ENCODE measurements at places on chromosomes 3 and 15.

- no peak for DNase-seq
Observed at GRCh38 chr3:117047951-117048705, 338.5 kb downstream of the TUSC7 start.

- DNase-seq, result no peak
Observed at GRCh38 chr15:53412542-53412941, 346.9 kb downstream of the WDR72 start.

DNA sequence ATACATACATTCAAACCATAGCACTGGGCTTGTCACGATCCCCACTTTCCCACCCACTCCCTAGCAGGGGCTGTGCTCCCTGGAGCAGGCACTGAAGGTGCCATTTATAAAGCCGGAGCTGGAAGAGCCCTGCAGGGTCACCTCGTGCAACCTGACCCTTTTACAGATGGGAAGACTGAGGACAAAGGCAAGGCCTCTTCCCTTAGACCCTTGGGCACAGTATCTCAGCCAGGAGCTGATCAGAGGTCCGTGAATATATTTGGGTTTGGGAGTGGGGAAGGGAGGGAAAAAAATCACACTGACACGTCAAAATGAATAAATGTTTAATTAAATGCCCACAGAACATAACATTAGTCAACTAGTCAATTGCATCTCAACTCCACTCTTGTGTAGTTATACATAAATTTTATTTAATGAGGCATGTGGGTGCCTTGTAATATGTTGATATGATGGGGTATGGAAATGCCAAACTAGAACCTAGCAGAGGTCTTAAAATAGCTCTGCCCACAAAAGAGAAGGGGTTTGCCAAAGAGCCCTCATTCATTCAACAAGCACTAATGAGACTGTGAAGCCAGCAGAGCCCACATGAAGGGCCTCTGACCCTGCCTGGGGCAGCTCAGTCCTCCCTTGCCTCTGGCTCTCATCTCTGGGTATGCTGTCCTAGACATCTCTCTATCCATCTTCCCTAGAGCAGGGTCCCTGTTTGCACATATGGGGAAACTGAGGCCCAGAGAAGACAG is 119.4 kb downstream of the NUP210 start:
- no peak for DNase-seq

GRCh38 chr3:116749388-116749787 is 39.8 kb downstream of the TUSC7 start:
- no peak for DNase-seq

- peak; percentile 86 for DNase-seq
Observed at GRCh38 chr3:89955156-89955555, 847.7 kb downstream of the EPHA3 start.

DNA sequence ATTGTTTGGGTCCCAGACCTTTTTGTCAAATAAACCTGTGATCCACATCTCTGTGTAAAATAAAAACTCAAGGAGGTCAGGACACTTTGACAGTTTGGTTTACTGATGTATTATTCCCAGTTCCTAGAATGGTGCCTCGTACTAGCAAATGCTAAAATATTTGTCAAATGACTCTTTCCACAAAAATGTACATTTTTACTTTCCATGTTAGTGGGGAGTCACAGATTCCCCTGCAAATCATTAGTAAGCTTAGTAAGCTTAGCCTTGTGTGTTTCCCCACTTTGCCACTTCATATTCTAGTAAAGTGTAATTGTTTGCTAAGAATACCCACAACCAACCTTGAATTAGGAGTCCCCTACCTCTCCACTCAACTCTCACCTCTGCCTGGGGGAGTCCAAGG is 2.4 kb upstream of the MAGI1 start:
- DNase-seq, result peak; percentile 59

- no peak for DNase-seq
Observed at GRCh38 chr3:4821338-4821737, 157.9 kb upstream of the BHLHE40 start.

DNA sequence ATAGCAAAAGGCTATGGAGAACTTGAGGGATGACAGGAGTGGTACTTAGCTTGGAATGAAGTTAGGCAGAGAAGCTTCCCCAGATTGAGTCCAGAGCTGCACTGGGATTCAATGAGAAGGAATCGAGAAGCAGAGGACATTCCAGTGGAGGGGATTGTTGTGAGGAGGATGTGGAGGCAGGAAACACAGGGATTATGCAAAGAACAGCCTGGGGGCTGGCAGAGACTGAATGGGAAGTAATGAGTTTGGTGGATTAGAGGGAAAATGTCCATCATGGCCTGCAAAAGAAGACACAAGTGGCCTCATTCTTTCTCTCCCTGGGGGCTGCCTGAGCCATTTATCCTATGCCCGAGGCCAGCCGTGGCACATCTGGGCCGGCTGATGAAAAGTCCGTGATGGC is 20.5 kb upstream of the SCN10A start:
- no peak for DNase-seq

DNA sequence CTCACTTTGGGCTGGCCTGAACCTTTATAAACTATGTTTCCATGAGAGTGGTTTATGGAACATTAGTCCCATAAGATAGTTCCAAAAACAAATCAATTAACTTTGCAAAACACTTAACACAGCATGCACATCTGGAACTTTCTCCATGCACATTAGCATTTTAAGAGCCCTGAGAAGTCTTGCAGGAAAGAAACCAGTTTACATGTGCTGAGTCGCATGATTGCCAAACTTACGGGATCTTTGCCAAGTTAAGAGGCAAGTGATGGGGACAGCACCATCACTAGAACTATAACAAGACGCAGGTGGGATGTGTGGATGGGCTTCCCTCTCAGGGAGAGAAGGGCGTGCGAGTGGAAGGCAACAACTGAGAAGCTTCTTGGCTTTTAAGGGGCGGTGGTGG is 20.7 kb downstream of the ADAMTS9 start:
- DNase-seq, result peak; percentile 52

GRCh38 chr3:46942481-46943236 is 33.9 kb downstream of the CCDC12 start:
- no peak for DNase-seq

DNA sequence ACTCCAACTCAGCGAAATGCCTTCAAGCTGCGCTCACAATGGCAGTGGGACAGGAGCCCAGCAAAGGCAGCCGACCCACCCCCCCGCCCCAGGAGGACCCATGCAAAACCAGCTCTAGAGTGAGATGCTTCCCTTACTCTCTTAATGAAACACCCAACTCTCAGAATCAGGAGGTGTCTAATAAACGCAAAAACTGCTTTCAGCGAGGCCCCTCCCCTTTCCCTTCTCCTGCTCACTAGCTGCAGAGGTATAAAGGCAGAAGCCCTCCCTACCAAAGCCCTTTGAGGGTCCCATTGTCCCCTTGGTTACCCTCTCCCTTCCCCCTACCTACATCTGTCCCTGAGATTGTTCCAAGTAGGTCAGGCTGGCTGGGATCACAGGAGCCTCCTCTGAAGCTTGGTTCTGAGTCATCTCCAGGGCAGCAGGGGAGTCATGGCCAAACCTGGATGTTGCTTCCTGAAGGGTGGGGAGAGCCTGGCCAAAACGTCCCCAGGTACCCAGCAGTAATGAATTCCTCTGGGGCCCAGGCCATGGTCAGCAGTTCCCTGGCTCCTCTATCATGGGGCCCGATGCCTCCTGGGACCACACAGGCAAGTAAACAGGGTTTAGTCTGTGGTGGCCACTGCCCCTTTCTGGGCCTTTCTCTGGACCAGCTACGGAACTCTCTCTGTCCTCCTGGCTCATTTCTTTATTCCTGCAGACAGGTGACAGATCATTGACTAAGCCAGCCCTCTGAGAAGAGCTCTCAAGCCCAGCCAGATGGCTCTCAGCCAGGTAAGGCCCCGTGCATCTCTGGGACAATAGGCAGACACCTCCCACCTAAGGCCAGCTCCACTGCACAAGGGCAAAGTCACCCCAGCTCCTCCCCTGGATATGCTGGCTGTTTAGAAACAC is 8.6 kb downstream of the KLHL25 start:
- peak; percentile 38 for DNase-seq

DNA sequence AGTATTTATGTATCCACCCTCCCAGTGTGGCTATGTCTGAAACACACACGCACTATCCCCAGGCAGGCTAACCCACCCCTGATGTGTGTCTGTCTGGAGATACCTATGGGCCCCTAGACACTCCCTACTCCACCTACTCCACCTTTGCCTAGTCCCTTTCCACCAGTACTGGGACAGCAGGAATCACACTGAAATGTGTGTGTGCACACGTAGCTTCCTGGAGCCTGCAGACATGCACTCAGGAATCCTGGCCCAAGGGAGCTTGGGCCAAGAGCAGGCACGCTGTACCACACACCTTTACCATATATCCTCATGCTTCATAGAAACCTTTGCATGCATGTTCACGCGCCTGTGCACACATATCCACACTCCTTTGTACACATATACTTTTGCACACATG is 6.9 kb upstream of the PTH1R start:
- no peak for DNase-seq

DNA sequence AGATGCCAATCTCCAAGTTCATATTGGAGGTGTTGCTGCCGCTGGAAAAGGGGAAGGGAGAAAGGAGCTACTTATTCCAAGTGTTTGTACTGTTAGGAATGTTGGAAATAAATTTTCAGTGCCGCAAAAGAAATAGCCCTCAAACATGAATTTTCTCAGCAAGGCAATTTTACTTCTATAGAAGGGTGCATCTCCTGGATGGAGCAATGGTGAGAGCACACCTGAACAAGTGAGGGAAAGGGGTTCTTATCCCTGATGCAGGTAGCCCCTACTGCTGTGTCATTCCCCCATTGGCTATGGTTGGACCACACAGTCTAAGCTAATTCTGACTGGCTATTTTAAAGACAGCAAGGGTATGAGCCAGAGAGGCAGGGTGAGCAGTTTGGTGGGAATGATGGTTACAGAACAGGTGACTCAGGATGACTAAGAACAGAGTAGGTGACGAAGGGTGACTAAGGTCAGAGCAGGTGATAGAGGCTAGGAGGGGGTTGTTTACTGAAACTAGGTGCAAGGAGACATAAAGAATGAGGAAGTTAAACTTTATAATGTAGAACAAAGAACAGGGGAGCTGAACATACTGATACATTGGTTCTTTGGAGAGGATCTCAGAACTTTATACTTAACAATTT is 503.5 kb downstream of the EDEM1 start:
- no peak for DNase-seq

- DNase-seq, result no peak
Observed at GRCh38 chr3:133592843-133593242, 19.4 kb downstream of the CDV3 start.

DNA sequence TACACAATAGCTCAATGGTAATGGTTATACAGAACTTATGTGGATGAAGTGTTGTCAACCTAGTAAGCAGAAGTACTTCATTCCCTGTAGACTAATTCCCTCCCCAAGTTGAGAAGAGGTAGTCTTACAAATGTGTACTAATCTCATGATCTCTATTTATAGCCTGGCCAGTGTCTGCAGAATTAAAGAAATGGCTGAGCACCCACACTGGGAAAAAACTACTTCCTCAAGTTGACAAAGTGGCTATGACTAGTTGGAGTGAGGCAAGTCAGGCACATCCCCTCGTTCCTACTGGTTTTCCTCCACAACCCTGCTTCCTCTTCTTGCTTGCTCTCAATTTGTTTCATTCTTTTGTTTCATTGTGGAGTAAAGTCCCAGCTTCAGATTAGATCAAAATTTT is 566.7 kb upstream of the ZNF717 start:
- DNase-seq, result peak; percentile 28

DNA sequence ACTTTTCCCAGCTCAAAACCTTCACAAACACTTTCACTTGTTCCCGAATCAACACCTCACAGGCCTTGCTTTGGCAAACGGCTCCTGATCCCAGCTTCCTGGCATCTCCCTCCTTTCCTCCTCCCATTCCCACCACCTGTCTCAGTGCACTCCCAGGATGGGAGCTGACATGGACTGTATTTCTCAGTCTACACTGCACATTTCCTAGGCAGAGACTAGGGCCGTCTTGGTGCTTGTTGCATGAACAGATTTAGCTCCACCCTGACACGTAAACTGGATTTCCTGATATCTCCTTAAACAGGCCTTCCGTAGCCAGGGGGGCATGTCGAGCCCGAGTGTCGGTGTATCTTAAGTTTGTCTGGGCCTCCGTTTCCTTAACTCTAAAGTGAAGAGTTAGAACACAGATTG is 790 bp upstream of the WHAMM start:
- no peak for DNase-seq

DNA sequence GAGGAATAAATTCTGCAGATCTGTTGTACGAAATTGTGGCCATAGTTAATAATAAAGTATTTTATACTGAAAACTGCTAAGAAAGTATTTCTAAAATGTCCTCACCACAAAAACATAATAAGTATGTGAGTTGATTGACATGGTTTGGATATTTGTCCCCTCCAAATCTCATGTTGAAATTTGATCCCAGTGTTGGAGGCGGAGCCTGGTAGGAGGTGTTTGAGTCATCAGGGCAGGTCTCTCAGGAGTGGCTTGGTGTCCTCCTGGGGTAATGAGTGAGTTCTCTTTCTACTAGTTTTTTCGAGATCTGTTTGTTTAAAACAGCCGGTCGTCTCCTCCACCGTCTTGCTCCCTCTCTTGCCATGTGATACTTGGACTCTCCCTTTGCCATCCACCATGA is 424.1 kb upstream of the KCNMB2 start:
- DNase-seq, result no peak

DNA sequence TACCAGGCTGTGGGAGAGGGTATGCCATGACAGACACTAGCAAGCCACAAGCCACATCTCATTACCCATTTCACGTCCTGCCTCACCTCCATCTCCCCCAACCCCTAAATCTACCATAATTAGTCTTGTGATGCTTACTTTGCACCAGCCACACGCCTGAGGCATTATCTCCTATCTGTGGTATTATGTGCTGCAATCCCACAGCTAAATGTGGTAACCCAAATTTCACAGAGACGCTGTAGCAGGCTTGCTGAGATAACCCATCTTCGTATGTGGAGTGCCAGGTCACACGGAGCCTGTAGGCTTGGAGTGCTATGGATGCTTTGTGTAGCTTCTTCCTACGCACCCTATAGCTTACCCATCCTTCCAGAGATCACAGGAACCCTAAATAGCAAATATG is 256.7 kb upstream of the KCNH8 start:
- DNase-seq, result no peak

DNA sequence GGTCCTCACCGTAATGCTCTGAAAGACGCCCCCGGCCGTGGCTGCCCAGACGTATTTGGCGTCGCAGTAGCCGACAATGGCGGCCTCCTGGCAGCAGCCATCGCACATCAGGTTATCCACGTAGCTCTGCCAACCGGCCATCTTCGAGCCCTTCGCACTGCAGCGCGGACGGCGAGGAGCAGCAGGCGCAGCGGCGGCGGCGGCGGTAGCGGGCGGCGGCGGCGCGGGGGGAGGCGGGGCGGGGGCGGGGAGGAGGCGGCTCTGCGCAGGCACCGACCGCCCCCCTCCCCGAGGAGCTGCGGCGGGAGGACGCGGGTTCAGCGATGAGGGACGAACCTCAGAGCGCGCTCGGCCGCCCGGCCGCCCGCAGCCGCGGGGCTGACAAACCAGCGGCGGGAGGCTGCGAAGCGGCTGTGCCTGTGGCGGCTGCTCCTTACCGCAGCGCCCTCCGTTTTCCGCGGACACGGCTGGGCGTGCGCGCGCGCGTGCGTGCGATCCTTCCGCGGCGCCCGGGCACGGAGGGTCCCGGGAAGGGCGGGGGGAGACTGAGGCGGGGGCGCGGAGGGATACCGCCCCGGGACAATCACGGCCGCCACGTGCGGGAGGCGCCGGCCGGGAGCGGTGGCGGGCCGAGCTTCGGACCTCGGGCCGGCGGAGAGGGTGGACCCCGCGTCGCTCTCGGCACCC is at the start of gene PFN2:
Gene PFN2, minus strand, starts transcription at position 180 of the 687 bp plus-strand sequence. Its CDS starts 39 bp downstream, at position 141.
- peak; percentile 81 for DNase-seq

- no peak for DNase-seq
Observed at GRCh38 chr3:175336406-175337133, 477.4 kb downstream of the NAALADL2 start.
